ENCODE measurements at places on chromosomes 2 and 18. TPM values are rescaled to one million over a fixed set of nuclear protein-coding genes. Genes with fewer than 3 reads are reported as not detected.

The MBP gene
- 28.8 TPM for polyA plus RNA-seq

The SFT2D3 gene
- not detected for polyA plus RNA-seq

The NEU2 gene
- polyA plus RNA-seq, result not detected

DNA sequence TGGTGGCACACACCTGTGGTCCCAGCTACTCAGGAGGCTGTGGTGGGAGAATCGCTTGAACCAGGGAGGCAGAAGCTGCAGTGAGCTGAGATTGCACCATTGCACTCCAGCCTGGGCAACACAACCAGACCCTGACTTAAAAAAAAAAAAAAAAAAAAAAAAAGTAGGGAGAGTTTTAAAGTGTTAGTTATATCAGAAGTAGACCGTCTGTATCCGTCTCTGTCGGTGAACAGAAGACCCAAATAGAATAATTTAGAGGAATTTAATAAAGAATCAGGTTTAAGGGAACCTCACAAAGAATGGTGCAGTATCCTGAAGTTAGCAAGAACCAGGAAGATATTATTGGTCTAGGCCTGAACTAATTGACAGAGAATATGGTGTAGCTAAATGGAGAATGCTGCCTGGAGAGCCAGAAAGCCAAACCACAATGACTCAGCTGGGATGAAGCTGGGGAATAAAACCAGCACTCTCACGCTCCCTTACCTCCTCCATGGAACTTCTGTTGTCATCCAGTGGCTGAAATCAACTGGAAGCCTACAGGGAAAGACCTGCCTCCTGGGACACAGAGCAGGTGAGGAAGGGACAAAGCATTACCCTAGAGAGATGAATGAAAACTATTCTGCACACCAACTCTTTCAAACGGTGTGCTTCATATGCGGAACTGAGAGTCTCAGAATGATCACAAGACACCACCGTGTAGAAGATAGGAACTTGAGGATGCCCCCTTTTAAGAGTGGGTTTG lies 39.1 kb upstream of the PLEKHM3 start:
- H3K27me3 ChIP-seq, result peaks cover 3% of the 10 kb centered on the region
- no peak overlapping the region for H3K4me3 ChIP-seq
- DNase-seq, result no peak
- H3K27ac ChIP-seq, result no peak overlapping the region

DNA sequence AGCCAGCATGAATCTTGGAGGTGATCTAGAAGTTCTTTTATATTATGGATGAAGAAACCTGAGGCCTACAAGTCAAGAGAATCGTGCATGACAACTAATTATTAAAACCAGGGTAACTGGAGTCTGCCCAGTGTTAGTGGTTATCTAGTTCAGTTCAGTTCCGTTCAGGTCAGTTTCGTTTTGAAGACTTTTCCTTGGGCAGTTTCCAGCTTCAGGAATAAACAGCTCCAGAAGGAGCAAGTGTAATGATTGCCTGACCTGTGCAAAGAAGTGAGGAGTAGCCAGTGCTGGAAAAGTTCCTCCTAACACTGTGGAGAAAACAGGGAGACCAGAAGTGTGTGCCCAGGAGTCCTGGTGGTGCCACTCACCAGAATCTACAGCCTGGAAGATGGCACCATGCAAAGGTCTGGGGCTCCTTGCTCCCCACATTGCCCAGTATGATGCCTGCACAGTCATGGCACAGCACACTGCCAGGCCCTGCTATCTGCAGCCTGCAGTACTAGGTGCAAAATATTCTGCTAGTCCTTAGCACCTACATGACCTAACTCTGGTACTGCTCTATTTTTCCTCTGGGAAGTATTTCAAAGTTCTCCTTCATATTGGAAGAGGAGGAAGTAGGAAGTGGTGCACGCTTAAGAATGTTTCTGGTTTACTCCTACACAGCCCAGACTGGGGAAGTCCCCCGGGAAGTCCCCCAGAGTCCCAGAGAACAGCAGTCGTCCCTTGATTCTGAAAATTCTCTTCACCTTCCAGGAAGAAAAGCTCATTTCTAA lies 65.8 kb downstream of the SUMO1 start:
- no peak overlapping the region for H3K27ac ChIP-seq
- no peak for DNase-seq
- peaks cover 3% of the 10 kb centered on the region for H3K27me3 ChIP-seq
- H3K4me1 ChIP-seq, result no peaks in the 10 kb centered on the region
- no peak overlapping the region for H3K4me3 ChIP-seq

GRCh38 chr18:68221111-68221724 lies 493.7 kb downstream of the TMX3 start:
- no peak for DNase-seq
- H3K4me1 ChIP-seq, result no peaks in the 10 kb centered on the region
- H3K4me3 ChIP-seq, result no peak overlapping the region
- no peaks in the 10 kb centered on the region for H3K27me3 ChIP-seq
- no peak overlapping the region for H3K27ac ChIP-seq

DNA sequence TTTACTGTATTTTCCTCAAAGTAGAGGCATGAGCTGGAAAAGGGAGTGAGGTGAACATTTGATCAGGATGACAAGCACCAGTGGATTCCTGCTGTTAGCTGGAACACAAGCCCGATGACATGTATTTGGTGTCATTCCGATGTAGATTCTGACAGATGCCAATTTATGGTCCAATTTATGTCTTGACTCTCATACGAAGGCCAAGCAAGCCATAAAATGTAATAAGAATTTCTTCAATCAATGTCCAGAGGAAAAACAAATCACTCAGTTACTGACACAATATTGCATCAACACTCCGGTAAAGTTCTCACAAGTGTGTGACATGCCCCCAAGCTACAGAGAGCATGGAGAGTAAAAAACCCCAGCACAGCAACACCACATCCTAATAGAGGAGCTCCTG lies 138.3 kb upstream of the ZNF521 start:
- no peak for DNase-seq
- H3K27me3 ChIP-seq, result no peaks in the 10 kb centered on the region
- H3K27ac ChIP-seq, result no peak overlapping the region
- no peaks in the 10 kb centered on the region for H3K4me1 ChIP-seq

DNA sequence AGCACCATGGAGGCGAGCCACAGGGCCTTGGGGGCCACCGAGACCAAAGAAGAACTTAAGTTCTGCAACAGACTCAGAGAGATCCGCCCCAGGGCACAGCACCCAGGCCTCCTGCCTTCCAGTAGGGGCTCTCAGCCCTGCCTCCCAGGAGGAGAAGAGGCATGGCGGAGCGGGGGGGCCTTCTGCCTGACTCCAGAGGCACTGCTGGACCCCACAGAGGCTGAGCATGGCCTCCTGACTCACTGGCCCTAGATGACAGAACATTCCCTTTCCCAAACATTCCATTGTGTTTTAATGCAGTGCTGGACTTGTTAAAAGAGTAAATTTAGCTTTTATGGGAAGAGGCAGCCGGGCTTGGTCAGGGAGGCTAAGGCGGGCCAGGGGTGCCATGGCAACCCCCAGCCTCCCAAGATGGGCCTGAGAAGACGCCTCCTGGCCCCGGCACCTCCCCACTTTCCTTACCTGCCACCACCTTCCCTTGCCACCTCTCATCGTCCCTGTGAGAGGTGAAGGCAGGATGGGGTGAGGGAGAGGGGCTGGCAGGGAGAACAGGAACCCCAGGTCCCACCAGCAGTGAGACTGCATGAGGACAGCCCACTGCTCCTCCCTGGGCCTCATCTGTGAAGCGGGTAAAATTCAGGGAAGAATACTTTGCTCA lies 65.4 kb downstream of the SMAD7 start:
- DNase-seq, result no peak
- H3K36me3 ChIP-seq, result no peaks in the 10 kb centered on the region
- H3K27me3 ChIP-seq, result no peaks in the 10 kb centered on the region
- no peak overlapping the region for H3K4me3 ChIP-seq
- no peak overlapping the region for H3K27ac ChIP-seq
